ENCODE measurements at places on chromosomes 16 and 17.
A peak's percentile ranks its signal among the peaks of the same experiment; 100 is the strongest.

GRCh38 chr16:57624044-57624688 is 4.3 kb upstream of the ADGRG1 start:
- DNase-seq = no peak

- DNase-seq = no peak
Measured at GRCh38 chr17:43734376-43734775, 24.2 kb downstream of the SOST start.

- no peak for DNase-seq
Measured at GRCh38 chr17:19554393-19554792, 20.7 kb downstream of the SLC47A1 start.

- DNase-seq = no peak
Measured at GRCh38 chr17:82458885-82459424, 414 bp downstream of the NARF start.

GRCh38 chr16:30721606-30722005 is 22.6 kb downstream of the SRCAP start:
- peak; percentile 7 for DNase-seq

GRCh38 chr17:81537343-81537855 is 9.2 kb downstream of the FSCN2 start:
- no peak for DNase-seq

DNA sequence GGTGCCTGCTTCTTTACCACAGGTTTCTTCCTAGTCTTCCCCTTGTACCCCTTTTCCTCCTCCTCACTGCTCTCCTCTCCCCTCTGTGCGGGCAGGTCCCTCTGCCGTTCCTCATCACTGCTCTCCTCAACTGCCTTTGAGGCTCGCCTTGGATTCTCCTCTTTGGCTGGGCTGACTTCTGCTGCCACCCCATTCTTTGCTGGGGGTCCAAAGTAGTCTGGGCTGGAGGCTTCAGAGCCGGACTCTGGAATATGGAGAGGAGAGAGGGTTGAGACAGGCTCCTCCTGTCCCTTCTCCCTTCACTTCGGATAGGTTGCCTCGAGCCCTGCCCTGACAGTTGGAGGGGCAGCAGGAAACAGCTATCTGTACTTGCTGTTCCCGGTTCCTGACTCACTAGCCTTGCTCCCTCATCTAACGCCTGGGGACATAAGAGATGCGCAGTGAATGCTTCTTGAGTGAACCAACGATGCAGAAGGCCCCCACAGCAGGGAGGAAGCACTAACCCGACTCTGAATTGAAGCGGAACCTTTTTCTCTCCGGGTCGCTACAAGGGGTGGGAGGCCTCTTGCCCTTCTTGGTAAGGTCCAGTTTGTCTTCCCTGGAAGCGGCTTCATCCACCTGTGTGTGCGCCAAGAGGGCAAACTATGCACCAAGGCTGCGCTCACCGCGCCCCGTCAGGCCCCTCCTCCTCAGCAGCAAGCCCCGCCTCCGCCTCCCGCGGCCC is 655 bp downstream of the HIRIP3 start:
- DNase-seq = no peak

DNA sequence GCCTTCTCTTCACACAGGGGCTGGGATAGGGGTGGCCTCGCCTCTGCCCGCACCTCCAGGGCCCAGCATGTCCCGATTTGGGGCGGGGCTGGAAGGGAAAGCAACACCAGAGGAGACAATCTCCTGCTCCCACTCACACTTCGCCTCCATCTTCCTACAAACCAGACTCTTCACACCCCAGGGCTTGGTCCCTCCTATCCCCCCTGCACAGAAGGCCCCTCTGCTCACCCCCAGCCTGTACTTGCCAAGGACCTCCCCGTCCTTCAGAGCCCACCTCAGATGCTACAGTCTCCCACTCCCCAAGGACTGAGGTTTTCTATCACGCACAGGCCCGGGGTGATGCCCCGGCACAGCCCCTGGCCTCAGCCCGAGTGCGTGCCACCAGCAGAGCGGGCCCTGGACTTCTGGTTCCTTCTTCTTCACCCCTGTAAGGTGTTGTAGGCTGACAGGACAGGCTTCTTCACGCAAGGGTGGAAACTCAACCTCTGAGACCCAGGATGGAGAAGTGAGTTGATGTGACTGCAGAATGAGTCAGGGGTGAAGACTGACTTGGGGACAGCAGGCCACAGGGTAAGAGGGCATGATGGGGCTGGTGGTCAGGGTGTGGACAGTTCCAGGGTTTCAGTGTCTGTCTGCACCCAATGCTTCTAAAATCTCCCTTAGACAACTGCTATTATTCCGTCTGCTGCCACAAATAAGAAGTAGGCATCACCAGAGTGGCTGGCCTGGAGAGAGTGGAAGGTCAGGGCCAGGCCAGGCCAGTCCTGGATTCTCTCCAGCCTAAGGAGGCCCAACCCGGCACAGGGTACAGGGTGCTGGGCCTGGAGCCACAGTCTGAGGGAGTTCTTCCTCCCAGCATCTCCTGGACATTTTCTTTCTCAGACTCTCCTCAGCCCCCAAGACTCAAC is 2.5 kb downstream of the ITGAE start:
- DNase-seq = no peak

DNA sequence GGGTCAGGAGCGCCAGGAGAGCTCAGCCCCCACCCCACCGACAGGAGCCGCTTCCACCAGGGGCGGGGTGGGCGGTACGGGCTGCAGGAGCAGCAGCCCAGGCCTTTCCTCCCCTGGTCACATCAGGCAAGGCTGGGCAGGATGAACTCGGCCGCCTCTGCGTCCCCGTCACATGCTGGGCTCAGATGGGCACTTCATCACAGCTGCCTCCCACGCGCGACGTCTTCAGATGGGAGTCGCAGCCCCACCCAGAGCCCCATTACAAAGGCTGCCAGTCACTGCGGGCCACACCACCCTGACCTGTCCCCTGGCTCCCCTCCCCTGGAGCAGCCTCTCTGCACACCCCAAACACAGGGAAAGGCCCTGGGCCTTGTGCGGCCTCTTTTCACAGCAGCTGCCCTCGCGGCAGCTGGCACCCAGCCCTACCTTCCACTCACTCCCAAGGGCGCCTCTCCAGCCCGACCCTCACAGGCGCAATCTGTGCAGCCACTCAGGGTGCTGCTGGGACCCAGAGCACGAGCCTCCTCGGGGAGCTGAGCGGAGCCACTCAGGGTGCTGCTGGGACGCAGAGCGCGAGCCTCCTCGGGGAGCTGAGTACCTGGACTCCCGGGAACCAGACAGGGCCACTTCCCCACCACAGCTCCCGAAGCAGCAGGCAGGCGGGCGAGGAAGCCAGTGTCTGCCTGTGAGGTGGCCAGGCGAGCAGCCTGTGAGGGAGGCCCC is 4.7 kb downstream of the ZNF598 start:
- DNase-seq = no peak

GRCh38 chr16:59478838-59479237 is 744.7 kb upstream of the GOT2 start:
- DNase-seq = no peak

DNA sequence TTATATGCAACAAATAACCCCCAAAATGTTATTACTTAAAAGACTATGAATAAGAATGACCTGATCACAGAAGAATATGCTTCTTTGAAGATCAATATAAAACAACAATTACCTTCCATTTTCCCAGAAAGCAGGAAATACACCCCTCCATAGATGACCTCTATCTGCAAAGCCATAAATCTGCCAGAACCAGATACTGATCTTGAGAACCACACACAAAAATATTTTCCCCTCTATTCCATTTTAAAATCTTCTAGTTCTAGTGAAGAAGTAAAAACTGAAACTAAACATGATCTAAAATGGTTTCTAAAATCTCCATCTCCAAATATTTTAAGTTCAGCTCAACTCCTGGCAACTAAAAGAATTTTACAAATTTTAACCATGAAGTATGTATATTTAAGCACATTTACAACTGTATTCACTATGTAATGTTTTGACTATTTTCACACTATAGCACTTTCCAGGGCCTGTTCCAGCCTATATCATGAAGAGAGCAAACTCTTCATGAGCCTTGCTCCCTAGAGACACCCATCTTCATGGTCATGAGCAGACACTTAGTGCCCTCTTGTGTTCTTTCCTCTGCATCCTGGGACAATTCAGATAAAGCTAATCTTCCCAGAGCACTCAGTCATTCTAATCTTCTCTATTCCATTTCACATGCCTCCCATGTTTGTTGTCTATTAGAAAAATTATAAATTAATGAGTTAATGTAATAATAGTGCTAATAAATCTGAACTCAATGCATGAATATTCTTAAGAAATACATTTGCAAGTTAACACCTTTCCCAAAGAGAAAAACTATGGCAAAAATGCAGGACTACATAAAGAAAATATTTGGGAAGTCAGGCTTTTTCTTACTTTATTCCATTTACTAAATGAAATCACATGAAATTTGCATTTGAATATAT is 87.0 kb downstream of the HELZ start:
- DNase-seq = peak; percentile 12

- no peak for DNase-seq
Measured at GRCh38 chr16:1708768-1709180, 2.8 kb downstream of the MAPK8IP3 start.

DNA sequence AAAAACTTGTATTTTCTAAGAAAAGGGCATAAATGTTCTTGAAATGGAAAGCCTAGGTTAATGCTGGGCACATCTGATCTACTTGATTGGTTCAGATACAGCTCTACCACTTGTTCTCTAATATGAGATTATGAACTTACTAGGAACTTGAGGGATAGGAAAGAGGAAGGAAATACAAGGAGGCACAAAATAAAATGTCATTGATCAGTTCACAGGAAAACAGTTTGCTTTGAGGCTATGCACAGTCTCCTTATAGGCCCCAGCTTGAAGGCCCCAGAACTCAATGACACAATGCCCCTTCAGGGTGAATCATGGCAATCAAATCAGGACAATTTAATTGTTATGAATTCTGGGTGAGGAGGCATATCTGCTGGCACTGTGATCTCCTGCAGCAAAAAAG is 27.1 kb downstream of the NXPH3 start:
- DNase-seq = no peak

DNA sequence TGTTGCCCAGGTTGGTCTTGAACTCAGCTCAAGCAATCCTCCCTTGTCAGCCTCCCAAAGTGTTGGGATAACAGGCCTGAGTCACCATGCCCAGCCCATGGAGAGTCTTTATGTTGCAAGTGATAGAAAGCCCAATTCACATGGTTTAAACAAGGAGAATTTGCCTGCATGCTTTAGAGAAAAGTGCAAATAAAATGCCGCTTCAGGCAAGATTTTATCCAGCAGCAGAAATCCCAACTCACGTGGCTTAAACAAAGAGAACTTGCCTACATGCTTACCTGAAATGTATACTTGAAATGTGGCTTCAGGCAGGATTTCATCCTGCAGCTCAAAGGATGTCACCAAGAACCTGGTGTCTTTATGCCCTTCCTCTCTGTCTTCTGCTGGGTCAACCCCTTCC is 28.8 kb upstream of the XYLT2 start:
- DNase-seq = no peak

DNA sequence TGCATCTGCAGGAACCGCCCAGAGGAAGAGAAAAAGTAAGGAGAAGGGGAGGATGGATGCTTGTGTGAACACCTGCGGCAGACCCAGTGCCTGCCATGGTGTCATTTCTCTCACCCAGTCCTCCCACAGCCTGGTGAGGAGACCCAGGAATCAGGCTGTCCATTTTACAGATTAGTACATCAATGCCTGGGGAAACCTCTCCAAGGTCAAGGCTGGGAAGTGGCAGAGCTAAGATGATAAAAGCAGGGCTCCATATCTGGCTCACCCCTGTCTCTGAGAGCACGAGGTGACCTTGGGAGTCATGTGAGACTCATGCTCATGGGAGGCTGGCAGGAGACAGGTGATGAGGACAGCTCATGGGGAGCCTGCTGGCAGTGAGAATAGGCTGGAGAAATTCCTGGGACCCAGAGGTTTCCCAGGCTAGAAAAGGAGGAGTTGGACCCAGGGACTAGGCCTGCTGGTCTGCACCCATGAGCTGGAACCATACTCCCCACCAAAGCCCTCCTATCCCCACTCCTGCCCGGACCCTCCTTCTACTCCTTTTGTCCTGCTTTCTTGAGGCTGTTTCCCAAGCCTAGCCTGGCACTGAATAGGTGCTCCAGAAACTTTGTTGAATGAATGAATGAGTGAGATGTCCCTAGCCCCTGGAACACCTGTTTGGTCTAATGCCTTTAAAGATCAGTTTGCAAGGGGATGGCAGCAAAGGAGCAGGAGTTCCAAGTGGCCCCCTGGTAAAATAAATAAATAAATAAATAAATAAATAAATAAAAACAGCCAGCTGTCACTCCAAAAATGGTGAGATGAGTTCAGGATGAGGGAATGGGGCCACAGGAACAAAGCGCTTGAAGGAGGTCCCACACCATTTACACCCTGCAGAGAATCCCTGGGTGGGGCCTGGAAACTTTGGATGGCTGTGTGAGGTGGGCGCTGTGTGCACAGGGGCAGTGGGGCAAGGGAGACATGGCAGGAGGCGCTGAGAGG is 1.6 kb downstream of the ZNF629 start:
- DNase-seq = no peak

DNA sequence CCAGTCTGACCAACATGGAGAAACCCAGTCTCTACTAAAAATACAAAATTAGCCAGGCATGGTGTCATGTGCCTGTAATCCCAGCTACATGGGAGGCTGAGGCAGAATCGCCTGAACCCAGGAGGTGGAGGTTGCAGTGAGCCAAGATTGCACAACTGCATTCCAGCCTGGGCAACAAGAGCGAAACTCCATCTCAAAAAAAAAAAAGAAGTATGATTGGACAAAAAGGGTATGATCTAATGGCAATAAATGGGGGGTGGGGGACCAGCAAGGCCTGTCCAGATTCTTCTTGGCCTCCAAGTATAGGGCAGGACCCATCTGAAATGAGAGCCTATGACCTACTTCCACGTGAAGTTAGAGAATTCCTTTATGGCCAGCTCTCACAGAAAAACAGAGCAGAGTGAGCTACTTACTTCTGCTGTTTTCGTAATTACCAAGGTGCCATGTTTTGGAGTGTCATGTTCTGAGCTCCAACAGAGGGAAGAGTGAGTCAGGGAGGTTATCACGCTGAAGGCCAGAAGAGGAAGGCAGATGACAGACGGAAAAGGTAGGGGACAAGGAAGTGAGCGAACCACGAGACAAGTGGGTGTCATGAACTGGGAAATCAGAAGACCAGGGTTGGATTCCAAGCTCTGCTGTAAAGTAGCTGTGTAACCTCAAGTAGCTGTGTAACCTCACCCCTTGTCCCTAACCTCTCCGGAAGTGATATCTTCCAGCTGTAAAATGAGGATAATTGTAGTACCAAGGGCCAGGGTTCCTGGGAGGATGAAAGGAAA is 3.6 kb upstream of the ZMYND15 start:
- no peak for DNase-seq

DNA sequence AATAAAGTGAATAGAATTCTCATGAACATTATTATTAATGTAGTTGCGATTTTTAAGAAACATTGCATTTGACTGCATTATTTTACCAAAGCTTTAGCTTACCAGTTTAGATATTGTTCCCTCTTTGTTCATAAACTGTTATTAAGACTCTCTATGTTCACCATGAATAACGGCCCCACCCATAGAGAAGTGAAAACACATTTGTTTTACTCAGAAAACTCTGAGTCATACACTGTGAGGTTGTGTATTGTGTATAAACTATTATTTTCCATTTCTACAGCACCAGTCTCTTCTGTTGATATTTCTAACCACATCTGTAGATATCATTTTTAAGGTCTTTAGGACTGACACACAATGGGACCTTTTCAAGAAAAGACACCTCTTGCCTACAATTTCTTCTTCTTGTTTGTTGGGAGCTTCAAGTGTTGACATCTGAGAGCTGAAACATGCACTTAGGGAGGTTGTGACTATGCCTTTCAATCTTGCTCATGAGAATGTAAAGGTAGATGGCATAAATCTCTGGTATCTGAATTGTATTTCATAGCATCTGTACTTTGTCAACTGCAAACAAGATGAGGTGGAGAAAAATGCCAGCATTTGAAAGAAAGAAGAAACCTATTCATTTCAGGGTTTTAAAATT is 252.9 kb upstream of the CDH8 start:
- no peak for DNase-seq

- DNase-seq = peak; percentile 44
Measured at GRCh38 chr16:64933885-64934284, 188.0 kb downstream of the CDH11 start.

Data from NCI-H446 treated with DMSO at 0.1 percent for 48 hours (cell line).